ENCODE measurements at places on chromosomes 1 and 21. TPM values are rescaled to one million over a fixed set of nuclear protein-coding genes. Genes with fewer than 3 reads are reported as not detected.

Gene CELA3A
- not detected for total RNA-seq

Gene FAAH
- 2.7 TPM for total RNA-seq

Gene IL20
- not detected for total RNA-seq

Gene TRIM17
- total RNA-seq = 2.3 TPM

Gene UBXN10
- 0.13 TPM for total RNA-seq

Gene ATP1A4
- not detected for total RNA-seq

Gene FUCA1
- 6.1 TPM for total RNA-seq

- peaks cover 2% of the 10 kb centered on the region for H3K27me3 ChIP-seq
- peaks cover 21% of the 10 kb centered on the region for H3K4me1 ChIP-seq
- DNase-seq = no peak
- H3K4me3 ChIP-seq = no peak overlapping the region
- peaks cover 12% of the 10 kb centered on the region for H3K36me3 ChIP-seq
Measured at GRCh38 chr1:48182439-48182838, 40.1 kb upstream of the SLC5A9 start.

DNA sequence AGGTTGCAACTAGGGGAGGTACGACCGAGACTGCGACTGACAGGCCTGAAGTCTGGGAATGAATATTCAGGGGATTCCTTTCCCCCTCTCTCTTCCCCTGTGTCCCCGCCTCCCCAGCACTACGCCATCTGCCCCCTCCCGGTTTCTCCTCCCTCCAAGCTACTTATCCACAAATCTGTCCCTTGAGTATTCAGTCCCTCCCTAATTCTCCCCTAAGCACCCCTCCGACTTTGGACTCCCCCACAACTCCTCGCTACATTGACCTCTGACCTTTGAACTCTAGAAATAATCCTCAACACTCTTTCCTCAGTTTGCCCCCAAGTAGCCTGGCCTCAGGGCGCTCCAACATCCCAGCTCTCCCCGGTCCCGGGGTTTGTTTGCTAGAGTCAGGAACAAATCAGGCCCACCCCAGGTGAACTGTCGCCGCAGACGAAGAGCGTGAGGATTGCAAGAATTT, 393 bp downstream of the LYSMD1 start:
- peaks cover 4% of the 10 kb centered on the region for H3K27me3 ChIP-seq
- H3K36me3 ChIP-seq = peaks cover 23% of the 10 kb centered on the region
- peaks cover 26% of the 10 kb centered on the region for H3K4me1 ChIP-seq
- peak overlapping the region; percentile 97 for H3K27ac ChIP-seq
- H3K4me3 ChIP-seq = peak overlapping the region; percentile 99
- DNase-seq = peak; percentile 17

GRCh38 chr1:230713915-230714764, at the start of gene AGT:
Gene AGT, minus strand, starts transcription at chr1:230714122. Its CDS starts 3,299 bp downstream, at chr1:230710823.
- peaks cover 9% of the 10 kb centered on the region for H3K27me3 ChIP-seq
- no peaks in the 10 kb centered on the region for H3K36me3 ChIP-seq
- DNase-seq = no peak
- H3K27ac ChIP-seq = no peak within 1 kb of the TSS
- H3K4me3 ChIP-seq = no peak within 1 kb of the TSS

DNA sequence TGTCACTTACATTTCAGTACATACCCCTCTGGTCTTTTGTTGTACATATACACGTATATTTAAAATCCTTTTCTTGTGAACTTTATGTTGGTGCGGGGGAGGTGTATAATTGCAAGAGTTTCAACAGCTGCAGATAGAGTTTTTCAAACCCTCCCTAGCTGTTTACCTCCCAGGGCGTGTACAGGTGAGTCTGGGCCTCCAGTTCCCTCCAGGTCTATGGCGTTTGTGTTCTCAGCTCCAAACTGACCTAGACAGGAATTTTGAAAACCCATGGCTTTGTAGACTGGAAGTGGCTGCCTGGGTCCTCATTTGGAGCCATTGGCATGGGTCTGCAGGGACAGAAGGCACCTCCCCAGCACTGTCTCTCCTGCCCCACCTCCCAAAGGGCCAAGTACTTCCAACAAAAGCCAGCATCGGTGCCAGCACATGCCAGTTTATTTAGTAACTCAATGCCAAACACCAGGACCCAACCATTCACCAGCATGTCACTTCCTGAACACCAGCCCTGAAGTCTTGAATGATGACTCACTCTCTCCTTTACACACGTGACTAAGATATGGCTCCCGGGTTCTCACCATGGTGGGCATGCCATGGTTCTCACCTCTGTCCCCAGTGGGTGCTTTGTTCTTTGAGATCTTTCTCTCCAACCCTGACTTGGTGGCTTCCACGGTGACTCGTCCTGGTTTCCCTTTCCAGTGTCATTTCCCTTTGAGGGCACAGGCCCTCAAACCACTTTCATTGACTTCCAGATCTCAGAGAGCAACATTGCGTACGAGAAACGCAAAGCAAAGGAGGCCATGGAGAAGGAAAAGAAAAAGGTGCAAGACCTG, 57.3 kb upstream of the EFHD2 start:
- no peak overlapping the region for H3K4me3 ChIP-seq
- peaks cover 5% of the 10 kb centered on the region for H3K4me1 ChIP-seq
- H3K27me3 ChIP-seq = peaks cover 2% of the 10 kb centered on the region
- no peak for DNase-seq

GRCh38 chr1:26419494-26419893, 8.9 kb downstream of the LIN28A start:
- H3K27ac ChIP-seq = no peak overlapping the region
- H3K36me3 ChIP-seq = no peaks in the 10 kb centered on the region
- H3K27me3 ChIP-seq = no peaks in the 10 kb centered on the region
- H3K4me1 ChIP-seq = peaks cover 20% of the 10 kb centered on the region

GRCh38 chr1:203268901-203269653, 36.2 kb upstream of the BTG2 start:
- no peak overlapping the region for H3K27ac ChIP-seq
- H3K36me3 ChIP-seq = no peaks in the 10 kb centered on the region
- peaks cover 3% of the 10 kb centered on the region for H3K4me1 ChIP-seq
- peak; percentile 58 for DNase-seq
- no peak overlapping the region for H3K4me3 ChIP-seq
- no peaks in the 10 kb centered on the region for H3K27me3 ChIP-seq

GRCh38 chr1:30753660-30754123, 3.9 kb downstream of the LAPTM5 start:
- peaks cover 48% of the 10 kb centered on the region for H3K4me1 ChIP-seq
- peaks cover 7% of the 10 kb centered on the region for H3K27me3 ChIP-seq
- H3K4me3 ChIP-seq = no peak overlapping the region
- H3K36me3 ChIP-seq = peaks cover 6% of the 10 kb centered on the region
- DNase-seq = no peak

DNA sequence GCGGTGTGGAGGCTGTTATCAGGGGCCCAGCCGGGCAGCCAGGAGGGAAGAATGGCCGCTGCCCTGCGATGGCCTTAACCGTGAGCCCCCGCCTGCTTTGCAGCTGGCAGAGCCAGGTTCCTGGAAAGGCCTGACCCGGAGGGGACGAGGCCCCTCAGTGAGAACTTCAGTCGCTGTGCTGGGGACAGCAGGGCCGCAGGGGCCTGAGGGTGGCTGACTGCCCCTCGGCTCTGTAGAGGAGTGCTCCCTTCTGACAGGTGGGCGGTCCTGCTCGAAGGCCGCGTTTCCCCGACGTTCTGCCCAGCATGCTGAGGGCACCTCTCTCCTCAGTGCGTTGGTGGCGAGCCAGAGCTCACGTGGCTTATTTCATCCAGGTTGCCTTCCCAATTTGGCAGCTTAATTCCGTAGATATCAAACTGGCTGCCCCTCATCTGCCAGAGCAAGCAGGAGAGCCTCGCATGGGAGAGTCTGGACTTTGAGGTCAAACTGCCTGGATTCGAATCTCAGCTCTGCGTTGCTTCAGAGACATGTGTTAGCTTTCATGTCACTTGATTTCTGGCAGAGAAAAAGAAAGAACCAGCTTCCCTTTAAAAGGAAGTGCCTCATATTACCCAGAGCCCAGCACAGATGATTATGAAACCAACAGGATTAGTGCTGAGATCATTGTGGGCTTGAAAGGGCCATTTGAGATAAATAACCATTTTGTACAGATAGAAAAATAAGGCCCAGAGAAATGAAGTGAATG, 239.8 kb downstream of the SDCCAG8 start:
- peaks cover 20% of the 10 kb centered on the region for H3K36me3 ChIP-seq
- no peak for DNase-seq
- no peak overlapping the region for H3K27ac ChIP-seq
- peaks cover 11% of the 10 kb centered on the region for H3K27me3 ChIP-seq

GRCh38 chr1:223716302-223716862, 4.0 kb downstream of the CAPN2 start:
- DNase-seq = no peak
- H3K4me3 ChIP-seq = peak overlapping the region; percentile 23
- H3K36me3 ChIP-seq = peaks cover 42% of the 10 kb centered on the region
- peaks cover 47% of the 10 kb centered on the region for H3K4me1 ChIP-seq
- no peak overlapping the region for H3K27ac ChIP-seq

DNA sequence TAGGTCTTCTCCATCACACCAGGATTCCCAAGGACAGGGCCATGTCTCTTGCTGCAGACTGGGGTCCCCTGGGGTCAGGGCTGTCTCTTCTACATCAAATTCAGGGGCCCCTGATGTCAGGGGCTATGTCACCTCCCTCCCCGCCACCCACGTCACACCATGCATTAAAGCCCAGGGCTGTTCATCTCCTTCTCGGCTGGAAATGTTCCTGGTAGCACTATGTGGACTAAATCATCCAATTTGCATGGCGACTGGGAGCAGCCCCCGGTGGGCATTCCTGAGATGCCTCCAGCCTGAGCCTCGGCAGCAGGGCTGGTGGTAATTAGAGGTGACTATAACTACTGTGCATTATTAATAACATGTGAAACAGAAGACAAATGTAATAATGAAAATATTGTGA, 151.7 kb upstream of the HMGB4 start:
- no peak overlapping the region for H3K4me3 ChIP-seq
- no peaks in the 10 kb centered on the region for H3K27me3 ChIP-seq
- DNase-seq = no peak
- no peaks in the 10 kb centered on the region for H3K36me3 ChIP-seq
- no peak overlapping the region for H3K27ac ChIP-seq

DNA sequence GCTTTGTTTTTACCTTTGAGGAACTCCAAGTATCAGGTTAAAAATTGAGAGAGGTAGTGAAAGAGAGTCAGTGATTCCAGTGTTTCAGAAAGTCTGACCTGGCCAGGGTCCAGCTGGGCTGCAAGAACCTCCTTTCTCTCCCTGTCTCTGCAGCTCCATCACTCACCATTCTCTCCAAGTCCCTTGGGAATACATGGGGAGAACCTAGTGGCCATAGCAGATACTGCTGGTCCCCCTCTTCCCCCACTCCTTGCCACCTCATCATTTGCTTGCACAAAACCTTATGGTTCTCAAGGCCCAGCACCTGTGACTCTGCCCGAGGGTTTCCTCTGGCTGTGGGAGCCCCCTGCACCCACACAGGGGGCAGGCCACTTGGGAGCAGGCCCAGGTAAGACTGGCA, 279.5 kb downstream of the KIF26B start:
- no peak for DNase-seq
- H3K36me3 ChIP-seq = no peaks in the 10 kb centered on the region
- H3K4me3 ChIP-seq = no peak overlapping the region
- H3K27me3 ChIP-seq = peaks cover 2% of the 10 kb centered on the region
- H3K4me1 ChIP-seq = peaks cover 9% of the 10 kb centered on the region
- H3K27ac ChIP-seq = no peak overlapping the region

DNA sequence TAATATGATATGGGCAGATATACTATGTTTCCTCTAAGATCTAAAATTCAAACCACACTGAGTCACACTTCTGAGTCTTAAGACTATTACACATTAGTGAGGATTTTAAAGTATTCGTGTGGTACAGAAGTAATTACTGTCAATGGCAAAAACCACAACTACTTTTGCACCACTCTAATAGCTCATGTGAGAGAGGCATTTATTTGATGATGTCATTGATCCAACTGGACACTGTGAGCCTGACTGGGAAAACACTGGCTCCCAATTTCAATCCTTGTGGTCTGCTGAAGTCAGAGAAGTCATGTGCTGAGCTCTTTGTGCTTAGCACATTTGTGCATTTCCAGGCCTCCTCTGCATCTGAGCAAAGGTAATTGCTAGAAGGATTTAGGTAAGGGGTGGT, 377.8 kb downstream of the USH2A start:
- no peak overlapping the region for H3K4me3 ChIP-seq
- H3K4me1 ChIP-seq = no peaks in the 10 kb centered on the region
- H3K27ac ChIP-seq = no peak overlapping the region

DNA sequence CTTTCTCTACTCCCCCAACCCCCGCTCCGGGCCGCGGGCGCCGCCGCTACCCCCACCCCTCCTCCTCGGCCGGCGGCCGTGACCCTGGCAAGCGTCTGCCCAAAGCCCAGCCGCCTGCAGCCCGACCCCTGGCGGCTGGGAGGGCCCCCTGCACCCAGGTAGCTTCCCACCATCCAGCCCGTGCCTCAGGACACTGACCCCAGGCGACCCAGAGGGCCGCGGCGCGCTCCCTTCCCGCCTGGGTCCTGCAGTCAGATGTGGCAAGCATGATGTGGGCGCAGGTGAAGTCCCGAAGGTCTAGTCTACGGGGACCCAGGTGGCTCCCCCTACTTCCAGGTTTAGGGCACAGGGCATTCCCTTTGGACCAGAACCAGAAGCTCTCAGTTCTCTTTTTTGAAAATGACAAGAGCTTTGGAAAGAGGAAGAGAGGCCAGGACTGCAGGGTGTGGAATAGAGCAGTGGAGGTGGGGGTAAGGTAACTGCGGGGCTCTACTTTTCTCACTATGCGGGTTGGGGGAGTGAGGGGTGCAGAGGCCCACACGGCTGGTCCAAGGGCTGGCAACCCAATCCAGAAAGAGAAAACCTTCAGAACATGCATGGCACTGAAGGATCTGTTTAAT, at the start of gene DENND4B:
Gene DENND4B, minus strand, starts transcription at position 97 of the 620 bp plus-strand sequence. CDS start 2,344 bp downstream, outside the sequence.
- H3K27ac ChIP-seq = peak within 1 kb of the TSS; percentile 74
- H3K4me3 ChIP-seq = peak within 1 kb of the TSS; percentile 97
- H3K4me1 ChIP-seq = peaks cover 18% of the 10 kb centered on the region
- peaks cover 15% of the 10 kb centered on the region for H3K27me3 ChIP-seq
- peak; percentile 85 for DNase-seq

DNA sequence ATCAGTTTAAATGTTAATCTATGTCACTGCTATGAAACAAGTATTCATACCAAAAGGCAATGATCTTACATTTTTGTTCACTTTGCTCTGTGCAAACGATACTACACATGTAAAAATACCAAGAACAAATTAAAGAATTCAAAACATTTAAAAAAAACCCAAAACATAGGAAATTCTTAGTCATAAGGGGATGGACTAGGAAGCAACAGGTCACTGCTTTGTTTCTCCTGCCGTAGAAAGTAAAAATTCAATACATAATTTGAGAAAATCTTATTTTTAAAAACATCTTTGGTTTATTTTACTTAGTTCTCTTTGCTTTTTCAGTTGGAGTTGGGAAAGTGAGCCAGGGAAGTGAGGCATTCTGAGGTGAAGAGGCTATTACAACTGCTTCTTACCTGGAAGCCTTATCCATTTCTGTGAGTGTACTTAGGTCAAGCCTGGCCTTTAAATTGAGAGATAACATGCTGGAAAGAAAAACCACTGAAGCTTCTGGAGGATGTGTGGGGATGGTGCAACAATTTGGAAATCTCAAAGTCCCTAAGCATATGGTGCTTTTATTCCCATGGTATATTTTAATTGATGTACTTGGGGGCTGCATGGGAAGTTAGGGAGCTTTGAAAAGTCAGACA, 183.5 kb downstream of the CDC42BPA start:
- peaks cover 20% of the 10 kb centered on the region for H3K36me3 ChIP-seq
- peaks cover 9% of the 10 kb centered on the region for H3K4me1 ChIP-seq
- H3K27ac ChIP-seq = no peak overlapping the region
- peaks cover 3% of the 10 kb centered on the region for H3K27me3 ChIP-seq
- no peak overlapping the region for H3K4me3 ChIP-seq

- no peaks in the 10 kb centered on the region for H3K36me3 ChIP-seq
- no peak overlapping the region for H3K27ac ChIP-seq
- H3K4me1 ChIP-seq = peaks cover 20% of the 10 kb centered on the region
- no peak overlapping the region for H3K4me3 ChIP-seq
Measured at GRCh38 chr1:40694353-40694874, 2.9 kb downstream of the NFYC start.

- H3K36me3 ChIP-seq = peaks cover 6% of the 10 kb centered on the region
- H3K4me1 ChIP-seq = no peaks in the 10 kb centered on the region
- no peaks in the 10 kb centered on the region for H3K27me3 ChIP-seq
- H3K4me3 ChIP-seq = no peak overlapping the region
Measured at GRCh38 chr1:6859415-6860343, 74.4 kb downstream of the CAMTA1 start.

All from endothelial cell (in vitro differentiated cells).